Posterior vena cava (tissue), 2 donors: ENCODE measurements at places on chromosomes 13 and 19. TPM values are rescaled to one million over a fixed set of nuclear protein-coding genes. Genes with fewer than 3 reads are reported as not detected.

Gene ZNF415
- total RNA-seq = 9.1 TPM

Gene ZNF83
- 44.6 TPM for total RNA-seq

Gene MTUS2
- total RNA-seq = 0.71 TPM

Gene F7
- total RNA-seq = 0.10 TPM

Gene VMAC
- 5.0 TPM for total RNA-seq

Gene PRSS57
- total RNA-seq = not detected

Gene ZNF587
- total RNA-seq = 22.2 TPM
